Memory B cell (primary cell): ENCODE measurements at places on chromosomes 5 and 9.

- no peak for DNase-seq
These were observed 80.5 kb downstream of the SMIM15 start for GRCh38 chr5:61081741-61082140.

DNA sequence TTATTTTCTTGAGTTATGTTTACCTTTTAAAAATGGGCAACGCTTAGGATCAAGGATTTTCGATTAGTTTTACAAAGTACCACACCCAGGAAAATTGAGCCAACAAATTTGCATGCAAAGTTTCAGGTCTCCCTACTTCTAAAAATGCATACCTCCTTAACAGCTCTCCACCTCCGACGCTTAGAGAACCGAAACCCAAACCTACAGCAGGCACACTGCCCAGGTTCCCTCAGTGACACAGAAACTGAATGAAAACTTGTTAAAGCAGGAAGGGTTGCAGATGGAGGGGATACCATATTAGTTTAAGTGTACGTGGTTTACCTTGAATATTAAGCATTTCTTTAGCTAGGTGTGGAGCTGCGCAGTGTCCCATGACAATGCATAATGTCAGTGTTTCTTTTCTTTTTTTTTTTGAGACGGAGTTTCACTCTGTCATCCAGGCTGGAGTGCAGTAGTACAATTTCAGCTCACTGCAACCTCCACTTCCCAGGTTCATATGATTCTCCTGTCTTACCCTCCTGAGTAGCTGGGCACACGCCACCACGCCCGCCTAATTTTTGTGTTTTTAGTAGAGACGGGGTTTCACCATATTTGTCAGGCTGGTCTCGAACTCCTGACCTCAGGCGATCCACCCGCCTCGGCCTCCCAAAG, 1.6 kb upstream of the SUB1 start:
- peak; percentile 30 for DNase-seq

- DNase-seq, result no peak
These were observed 34.4 kb downstream of the MACROH2A1 start for GRCh38 chr5:135364421-135365262.

GRCh38 chr5:64285188-64286130, 119.8 kb downstream of the RNF180 start:
- DNase-seq, result no peak

- DNase-seq, result no peak
These were observed 10.9 kb downstream of the CXXC5 start for GRCh38 chr5:139658928-139659667.

GRCh38 chr5:35898952-35899660, 39.3 kb downstream of the CAPSL start:
- DNase-seq, result no peak

DNA sequence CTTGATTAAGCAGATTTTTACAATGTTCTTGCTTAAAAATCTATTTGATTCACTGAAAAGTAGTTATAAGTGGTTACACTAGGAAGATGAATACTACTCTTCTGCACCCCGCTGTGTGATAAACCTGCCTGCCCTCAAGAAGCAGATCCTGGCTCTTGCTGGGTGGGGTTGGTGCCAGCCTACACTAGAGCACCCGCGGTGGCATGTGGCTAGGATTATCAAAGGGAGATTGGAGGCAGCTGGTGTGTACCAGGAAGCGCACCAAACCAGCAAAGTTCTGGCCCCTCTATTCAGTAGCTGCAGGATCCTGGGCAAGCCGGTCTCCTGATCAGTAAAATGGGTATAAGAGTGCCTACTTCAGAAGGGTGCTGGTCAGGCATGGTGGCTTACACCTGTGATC, 43.5 kb downstream of the PRLR start:
- no peak for DNase-seq

DNA sequence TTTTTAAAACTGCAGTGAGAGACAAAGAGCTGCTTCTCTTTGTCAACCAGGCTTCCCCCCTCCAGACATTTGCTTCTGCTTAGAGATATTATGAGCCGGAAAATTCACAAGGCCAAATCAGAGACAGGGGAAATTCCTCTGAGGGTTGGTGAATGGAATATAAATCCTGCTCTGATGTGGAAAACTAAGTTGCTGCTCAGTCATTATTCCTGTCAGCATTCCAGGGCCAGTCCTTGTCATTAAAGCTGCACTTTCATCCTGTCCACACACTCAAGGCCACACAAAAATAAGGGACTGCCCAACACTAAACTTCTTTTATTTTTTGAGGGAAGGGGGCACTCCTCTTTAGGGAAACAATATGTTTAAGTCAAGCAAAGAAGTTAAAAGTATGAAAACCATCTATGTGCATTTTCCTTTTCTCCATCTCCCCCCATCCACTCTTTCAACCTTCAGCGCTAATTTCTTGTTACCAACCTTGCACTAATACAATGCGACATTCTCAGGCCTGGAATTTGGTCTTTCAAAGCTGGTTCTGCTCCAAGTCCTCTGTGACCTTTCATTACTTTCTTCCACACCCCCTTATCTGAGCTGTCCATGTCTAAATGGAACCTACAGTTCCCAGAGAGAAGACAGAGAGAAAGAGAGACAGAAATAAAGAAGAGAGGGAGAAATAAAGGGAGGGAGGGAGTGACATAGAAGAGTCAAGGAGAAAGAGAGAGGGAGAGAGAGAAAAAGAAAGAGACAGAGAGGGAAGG, 118.9 kb upstream of the S1PR3 start:
- no peak for DNase-seq

DNA sequence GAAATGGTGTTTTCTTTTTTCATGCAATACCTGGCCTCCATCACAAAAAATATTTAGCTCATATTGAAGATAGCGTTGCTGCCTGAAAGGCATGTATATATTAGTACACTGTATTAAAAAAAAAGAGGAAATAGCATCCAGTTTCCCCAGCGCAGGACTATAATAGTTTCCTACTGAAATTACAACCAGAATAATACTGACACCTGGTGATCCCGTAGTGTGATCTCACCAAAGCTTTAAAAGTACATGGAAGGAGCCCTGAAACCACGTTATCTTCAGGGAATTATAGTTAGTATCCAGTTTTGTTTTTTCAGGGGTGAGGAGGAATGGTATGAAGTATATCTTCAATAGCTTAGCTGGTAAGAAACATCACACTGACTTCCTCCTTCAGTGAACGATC, 264.9 kb downstream of the CD180 start:
- no peak for DNase-seq

DNA sequence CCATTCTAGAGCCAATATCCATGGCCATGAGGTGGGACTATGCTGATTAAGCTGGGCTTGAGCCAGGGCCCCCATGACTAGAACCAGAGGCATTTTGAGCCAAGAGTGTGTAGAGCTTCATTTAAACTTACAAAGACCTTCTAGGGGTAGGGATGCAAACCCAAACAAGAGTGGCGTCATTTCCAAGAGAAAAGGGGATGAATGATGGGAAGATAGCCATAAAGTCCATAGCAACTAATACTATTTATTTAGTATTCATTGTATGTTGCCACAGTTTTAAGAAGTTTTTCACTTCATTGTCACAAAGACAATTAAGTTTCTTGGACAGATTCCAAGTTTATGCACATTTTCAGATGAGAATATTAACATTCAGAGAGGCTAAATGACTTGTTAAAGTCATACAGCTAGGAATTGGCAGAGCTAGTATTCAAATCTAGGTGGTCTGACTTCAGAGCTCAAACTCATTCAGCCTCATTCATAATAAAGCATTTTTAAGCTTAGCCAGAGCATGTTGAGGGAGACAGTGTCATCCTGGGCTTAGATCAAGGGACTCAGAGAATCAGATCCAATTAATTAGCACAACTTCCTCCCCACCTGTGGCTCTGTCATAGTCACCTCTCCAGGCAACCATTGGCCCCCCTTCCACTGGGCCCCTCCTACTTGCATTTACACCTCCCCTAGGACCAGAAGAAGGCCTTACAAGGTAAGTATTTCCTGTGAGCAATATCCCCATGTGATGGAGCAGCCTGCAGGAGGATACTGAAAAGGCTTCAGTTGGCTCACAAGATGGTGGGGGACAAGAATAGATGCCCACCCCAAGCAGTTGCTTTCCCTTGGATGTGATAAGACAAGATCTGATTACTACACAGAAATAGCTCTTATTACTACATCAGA, 95.0 kb upstream of the PCSK1 start:
- DNase-seq, result no peak

GRCh38 chr9:68522954-68523353, 17.7 kb downstream of the TMEM252 start:
- no peak for DNase-seq

GRCh38 chr5:92353107-92354030, 970.3 kb upstream of the ARRDC3 start:
- no peak for DNase-seq

DNA sequence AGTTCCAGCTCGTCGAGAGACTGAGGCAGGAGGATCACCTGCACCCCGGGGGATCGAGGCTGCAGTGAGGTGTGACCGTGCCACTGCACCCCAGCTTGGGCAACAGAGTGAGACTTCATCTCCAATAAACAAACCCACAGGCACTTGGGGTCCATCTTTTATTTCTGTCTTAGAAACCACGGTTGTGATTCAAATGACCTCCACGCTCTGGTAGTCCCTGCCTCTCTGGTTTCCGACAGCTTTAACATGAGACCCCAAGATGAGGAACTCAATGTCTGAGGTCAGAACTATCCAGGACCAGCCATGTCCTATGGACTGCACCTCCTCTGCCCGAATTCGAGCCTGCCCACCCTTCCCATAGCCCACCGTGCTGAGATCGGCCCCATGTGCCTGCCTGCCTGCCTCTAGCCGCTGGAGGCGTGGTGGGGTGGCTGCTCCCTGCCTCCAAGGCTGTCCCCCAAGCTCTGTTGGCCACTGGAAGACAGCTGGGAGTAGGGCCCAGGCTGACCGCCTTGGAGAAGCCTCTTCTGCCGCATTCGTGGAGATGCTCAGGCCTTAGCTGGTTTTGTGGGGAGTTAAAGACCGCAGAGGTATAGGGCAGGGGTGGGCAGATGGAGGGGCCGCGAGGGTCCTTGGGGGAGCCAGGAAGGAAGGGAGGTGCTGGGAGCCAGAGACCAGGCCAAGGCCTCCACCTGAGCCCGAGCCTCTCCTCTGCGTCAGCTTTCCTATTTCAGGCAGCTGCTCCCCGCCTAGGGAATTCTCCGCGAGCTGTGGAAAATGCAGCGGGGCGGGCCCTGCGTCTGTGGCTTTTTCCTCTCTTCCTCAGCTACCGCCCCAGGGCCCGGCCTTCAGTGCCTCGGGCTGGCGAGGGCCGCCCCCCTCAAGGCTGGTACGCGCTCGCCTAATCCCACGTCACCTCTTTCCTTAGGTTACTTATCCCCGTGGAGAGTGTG, 6.9 kb upstream of the WDR5 start:
- DNase-seq, result no peak

- no peak for DNase-seq
These were observed 462.3 kb downstream of the GABRG2 start for GRCh38 chr5:162529886-162530285.

DNA sequence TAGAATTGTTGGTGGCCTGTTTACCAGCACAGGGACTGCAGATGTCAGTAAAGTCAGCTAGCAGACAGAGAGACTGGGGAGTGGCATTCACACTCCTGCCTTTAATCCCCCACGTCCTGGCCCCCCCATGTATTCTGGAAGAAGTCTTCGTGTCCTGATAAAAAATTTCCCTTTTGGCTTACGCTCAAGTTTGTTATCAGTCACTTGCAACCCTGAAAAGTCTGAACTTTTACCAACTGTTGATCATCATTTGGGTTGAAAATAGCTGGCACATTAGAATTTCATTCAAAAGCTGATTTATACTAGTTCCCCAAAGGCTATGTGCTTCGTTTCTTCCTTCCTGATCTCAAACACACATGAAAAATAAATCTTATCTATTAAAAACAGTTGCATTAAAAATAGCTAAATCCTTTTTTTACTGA, 5.8 kb upstream of the CRHBP start:
- no peak for DNase-seq

DNA sequence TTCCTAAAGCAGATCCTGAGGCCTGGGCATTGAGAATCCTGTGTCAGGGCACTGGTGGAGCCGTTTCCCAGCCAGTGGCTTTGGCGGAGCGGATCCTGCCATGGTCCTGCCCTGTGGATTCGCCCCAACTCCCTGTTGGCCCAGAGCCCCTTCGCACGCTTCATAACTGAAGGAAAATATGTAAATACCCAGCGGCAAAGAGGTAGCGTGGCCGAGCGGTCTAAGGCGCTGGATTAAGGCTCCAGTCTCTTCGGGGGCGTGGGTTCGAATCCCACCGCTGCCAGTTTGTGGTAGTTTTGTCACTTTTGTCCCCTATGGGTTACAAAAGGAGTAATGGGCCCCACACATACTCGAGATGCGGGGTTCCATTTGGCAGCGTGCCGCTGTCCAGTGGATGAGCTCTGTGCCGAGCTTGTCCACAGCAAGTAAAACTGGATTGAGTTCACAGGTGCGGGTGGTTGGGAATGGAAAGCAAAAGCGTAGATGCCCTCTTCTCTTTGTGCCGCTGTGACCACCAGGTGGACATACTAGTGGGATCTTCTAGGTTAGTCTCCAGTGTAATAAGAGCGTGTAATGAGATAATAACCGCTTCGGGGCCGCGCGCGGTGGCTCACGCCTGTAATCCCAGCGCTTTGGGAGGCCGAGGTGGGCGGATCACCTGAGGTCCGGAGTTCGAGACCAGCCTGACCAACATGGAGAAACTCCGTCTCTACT, 17.3 kb downstream of the TRIM7 start:
- DNase-seq, result no peak

DNA sequence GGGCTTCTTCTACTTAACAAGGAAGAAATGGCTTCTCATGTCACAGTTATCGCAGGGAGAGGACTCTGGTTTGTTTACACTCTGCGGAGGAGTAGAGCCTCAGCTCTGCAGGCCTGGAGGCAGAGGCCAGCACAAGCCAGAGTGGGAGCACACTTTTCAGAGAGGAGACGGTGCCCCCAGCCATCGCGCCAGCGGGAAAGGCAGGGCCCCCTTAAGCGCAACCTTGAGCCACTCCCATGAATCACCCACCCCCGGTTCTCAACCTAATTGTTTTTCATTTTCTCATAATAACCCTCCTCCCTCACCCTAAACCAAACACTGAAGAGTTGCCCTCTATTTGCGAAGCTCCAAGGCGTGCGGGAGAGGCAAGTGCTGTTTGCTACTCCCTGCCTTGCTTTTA, 208.4 kb upstream of the TBCA start:
- DNase-seq, result no peak

- DNase-seq, result no peak
These were observed 16.7 kb upstream of the RPL26L1 start for GRCh38 chr5:172942556-172942955.

GRCh38 chr9:91515074-91515687, 91.5 kb upstream of the NFIL3 start:
- no peak for DNase-seq

GRCh38 chr9:129841071-129841470, 5.8 kb downstream of the USP20 start:
- no peak for DNase-seq

GRCh38 chr9:72911816-72912215, 41.0 kb downstream of the ALDH1A1 start:
- DNase-seq, result no peak
